ENCODE measurements at places on chromosomes 13 and 19.
A peak's percentile ranks its signal among the peaks of the same experiment; 100 is the strongest.

- DNase-seq: no peak
Observed at GRCh38 chr19:49954933-49955332, 6.0 kb downstream of the SIGLEC11 start.

GRCh38 chr13:48712141-48712540, 58.4 kb downstream of the CYSLTR2 start:
- DNase-seq: no peak

GRCh38 chr19:49165865-49166301, 8.3 kb downstream of the TRPM4 start:
- no peak for DNase-seq

- DNase-seq: no peak
Observed at GRCh38 chr19:39436350-39436716, 584 bp upstream of the RPS16 start.

DNA sequence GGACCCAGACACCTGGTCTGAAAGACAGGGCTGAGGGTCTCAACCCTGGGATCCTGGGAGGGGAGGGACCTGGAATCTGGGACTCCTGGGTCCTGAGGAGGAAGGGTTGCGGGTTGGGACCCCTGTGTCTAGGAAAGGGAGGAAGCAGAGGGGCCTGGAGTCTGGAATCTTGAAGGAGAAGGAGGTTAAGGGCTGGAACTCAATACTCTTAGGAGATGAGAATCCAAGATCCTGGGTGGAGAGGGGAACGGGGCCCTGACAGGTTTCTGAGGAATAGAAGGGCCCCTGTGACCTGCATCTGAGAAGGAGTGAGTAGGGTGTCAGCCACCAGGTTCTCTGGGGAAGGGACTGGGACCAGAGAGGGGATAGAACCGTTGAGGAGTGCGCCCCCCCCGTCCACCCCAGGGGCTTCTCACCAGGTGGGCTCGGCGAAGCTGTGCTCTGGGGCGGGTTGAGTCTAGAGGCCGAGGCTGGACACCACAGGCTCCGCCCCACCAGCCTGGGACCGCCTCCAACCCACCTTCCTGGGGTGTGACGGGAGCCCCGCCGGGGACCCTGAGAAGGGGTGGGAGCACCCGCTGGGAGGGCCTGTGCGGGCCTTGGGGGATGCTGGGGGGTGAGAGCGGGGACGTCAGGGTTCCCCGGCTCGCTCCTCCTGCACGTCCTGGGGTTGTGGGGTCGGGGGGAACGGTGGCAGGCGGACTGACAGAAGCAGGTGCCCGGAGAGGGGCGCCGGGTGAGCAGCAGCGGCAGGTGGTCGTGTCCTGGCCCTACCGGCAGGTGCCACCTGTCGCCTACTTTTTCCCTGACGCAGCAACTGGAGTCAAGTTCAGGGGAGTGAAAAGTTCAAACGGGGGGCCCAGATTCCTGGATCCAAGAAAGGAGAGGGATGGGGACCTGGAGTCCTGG, at the start of gene MAMSTR:
MAMSTR (minus strand) TSS at position 463 of the 909 bp plus-strand sequence. CDS start 694 bp downstream, outside the sequence.
- DNase-seq: no peak

GRCh38 chr13:98026457-98026857, 73.0 kb downstream of the IPO5 start:
- DNase-seq: no peak

DNA sequence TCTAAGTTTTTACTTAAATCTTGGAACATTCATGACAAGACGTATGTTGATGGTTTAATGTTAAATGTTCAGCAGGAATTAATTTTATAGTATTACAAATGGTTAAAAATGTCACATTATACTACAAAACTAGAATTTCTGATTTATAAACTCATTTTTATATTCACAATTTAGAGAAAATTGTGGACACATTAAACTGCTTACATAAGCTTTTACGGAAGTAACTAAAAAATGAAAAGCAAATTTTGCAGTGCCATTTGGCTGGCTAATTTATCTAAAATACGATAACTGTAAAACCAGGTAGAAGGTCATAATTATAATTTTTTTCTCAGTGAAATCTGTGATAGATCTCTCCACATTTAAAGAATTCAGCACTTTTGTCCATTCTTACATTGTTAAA, 190.2 kb upstream of the GPC6 start:
- DNase-seq: no peak

GRCh38 chr13:54033323-54033861, 1004.8 kb downstream of the OLFM4 start:
- no peak for DNase-seq

GRCh38 chr19:937259-937694, 11.4 kb downstream of the ARID3A start:
- peak; percentile 48 for DNase-seq

GRCh38 chr13:55553701-55554100, 1587.0 kb upstream of the PRR20A start:
- DNase-seq: no peak

- peak; percentile 37 for DNase-seq
Observed at GRCh38 chr13:21849323-21849722, 178.4 kb downstream of the FGF9 start.

DNA sequence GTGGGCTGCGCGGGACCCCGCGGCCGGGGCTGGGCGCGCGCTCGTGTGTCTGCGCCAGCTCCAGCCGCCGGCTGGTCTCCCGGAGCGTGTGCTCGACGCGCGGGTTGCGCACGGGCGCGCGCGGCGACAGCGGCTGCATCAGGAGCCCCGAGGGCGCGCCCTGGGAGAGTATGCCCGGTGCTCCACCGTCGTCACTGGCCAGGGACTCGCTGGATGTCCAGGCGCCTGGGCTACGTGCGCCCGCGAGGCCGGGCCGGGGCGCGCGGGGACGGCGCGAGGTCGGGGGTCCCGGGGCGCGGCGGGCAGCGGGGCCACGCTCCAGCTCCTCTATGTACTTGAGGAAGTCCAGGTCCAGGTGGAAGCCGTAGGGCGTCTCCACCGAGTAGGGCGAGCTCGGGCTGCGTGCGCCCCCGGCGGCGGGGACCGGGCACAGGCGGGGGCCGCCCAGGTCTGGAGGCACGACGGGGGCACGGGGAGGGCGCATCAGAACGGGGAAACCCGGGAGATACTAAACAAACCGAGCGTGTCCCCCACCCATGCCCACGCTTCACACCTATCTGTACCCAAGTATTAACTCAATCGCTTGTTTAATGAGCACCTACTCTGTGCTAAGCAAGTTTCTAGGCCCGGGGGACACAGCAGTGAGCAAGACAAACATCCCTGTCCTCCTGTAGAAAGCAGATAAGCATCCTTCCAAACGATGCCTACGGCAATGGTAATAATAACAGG, 7.6 kb downstream of the KANK3 start:
- no peak for DNase-seq

- no peak for DNase-seq
Observed at GRCh38 chr13:114032126-114032799, 58.4 kb upstream of the C13orf46 start.

- DNase-seq: no peak
Observed at GRCh38 chr13:100063333-100063732, 25.6 kb upstream of the PCCA start.

GRCh38 chr19:1837625-1838105, 10.6 kb downstream of the REXO1 start:
- peak; percentile 47 for DNase-seq

DNA sequence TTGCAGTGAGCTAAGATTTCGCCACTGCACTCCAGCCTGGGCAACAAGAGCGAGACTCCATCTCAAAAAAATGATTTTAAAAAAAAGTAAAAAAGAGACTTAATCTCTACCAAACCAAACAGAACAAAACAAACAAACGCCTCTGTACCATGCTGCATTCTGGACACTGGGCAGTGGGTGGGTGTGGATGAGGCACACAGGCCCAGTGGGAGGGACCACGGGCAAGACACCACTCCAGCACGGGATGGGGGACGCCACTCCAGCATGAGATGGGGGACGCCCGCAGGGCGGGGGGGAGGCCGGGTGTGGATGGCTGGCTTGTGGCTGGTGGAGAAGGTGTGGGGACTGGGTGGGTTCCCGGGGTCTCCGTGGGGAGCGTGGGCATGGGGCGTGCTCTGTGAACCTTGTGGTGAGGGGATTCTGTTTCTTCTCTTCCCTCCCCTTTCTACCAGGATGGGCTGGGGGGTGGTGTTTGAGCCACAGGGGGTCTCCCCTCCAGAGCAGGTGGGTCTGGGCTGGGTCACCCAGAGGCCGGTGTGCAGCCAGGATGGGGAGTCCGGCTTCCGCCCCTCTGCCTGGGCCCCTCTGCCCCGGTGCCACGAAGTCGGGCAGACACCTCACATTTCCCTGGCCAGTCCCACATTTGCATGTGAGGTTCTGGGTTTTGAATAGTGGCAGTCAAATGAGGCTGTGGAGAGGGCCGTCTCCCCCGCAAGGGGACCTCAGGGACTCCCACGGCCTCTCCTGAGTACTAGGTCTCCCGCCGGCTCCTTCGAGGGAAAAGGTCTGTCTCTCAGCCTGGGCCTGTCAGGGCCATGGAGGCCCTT, 23.9 kb upstream of the MATK start:
- no peak for DNase-seq

DNA sequence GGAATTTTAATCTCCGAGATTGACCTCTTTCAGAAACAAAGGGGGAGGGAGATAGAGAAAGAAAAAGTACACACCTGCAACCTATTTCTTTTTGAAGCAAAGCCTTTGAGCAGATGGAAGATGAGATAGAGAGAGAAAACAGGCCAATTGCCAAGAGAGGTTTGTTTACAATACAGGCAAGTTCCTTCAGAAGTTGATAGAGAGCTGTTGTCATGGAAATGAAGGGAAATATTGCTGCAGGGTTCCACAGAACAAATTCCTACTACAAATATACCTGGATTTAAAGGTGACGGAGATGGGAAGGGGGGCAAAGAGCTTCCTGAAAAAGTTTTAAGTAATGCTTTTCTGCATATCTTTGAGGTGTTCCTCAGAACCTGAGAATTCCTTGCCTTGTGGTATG, 388.4 kb downstream of the NDFIP2 start:
- DNase-seq: no peak

GRCh38 chr13:110331362-110331761, 24.3 kb downstream of the COL4A2 start:
- DNase-seq: no peak

- no peak for DNase-seq
Observed at GRCh38 chr19:3131168-3131567, 4.7 kb upstream of the GNA15 start.

GRCh38 chr13:29619995-29620394, 24.5 kb upstream of the SLC7A1 start:
- DNase-seq: no peak

- DNase-seq: peak; percentile 64
Observed at GRCh38 chr19:56080669-56081401, 40.3 kb downstream of the ZNF787 start.

- DNase-seq: peak; percentile 88
Observed at GRCh38 chr19:10603084-10603872, 16.2 kb upstream of the AP1M2 start.

DNA sequence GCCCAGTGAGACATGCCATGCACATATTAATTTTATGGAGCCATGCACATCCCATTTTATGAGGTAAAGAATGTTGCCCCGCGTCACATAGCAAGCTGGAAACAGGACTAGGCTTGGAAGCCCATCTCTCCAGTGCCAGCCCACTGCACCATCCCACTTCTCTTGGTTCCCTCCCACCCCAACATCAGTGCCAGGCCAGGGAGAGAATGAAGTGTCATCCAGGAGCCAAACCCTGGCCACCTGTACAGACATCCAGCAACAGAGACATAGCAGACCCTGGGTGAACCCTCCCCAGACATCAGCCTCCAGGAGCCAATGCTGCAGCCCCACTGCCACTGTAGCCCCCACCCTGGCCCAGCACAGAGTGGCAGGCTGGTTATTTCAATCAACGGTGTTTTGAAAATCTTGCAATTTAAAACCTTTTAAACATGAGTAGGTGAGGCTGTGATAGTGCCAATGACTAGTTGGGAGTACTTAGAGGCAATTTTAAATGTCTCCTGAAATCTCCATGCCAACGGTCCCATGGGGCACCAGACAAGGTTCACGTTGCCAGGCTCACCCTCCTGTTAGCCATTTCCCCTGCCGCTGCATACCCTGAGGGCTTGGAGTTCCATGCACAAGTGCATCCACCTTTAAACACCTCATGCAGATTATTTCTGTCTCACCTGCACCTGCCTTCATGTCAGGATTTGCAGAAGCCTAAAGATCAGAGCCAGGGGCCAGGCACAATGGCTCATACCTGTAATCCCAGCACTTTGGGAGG, 34.7 kb downstream of the VSTM2B start:
- DNase-seq: no peak

DNA sequence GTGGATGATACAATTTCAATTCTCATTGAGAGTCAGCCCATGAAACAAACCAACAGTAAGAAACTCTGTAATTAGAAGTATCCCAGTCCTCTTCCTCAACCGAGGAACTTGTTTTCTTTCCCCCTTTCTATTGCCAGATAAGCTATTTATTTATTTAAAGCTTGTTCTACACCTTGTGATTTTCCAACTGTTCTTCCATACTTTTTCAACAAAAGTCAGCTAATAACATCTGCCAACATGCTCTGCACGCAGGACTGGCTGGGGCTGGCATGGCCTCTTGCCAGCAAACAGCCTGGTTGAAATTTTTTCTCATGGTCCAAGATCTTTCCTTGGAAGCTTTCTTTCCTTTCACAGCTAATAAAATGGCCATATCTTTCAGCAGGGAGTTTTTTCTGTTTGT, 2.9 kb upstream of the IRS2 start:
- no peak for DNase-seq

GRCh38 chr19:49315111-49315510, 9.9 kb downstream of the SLC6A16 start:
- no peak for DNase-seq

GRCh38 chr13:22945321-22946226, 235.2 kb upstream of the SGCG start:
- no peak for DNase-seq

DNA sequence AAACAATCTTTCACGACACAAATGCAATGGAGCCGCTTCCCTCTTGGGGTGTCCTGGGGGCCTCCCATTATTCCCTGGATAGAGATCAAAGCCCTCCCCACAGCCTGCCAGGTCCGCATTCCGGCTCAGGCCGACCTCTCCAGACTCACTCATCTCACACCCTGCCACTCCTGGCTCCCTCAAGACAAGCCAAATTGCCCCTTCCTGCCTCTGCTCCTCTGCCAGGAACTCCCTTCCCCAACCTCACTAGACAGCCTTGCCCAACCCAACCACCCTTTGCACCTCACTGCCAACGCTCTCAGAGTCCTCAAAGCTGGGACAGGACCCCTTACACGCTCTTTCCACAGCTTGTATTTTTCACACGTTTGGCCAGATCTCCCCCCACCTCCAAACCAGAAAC, 1.5 kb downstream of the ABHD17A start:
- DNase-seq: no peak

- DNase-seq: no peak
Observed at GRCh38 chr19:37914908-37915307, 7.9 kb downstream of the SIPA1L3 start.

GRCh38 chr19:52533901-52534300, 6.4 kb downstream of the ZNF808 start:
- no peak for DNase-seq

- DNase-seq: no peak
Observed at GRCh38 chr13:45320876-45321629, 19.9 kb downstream of the TPT1 start.

DNA sequence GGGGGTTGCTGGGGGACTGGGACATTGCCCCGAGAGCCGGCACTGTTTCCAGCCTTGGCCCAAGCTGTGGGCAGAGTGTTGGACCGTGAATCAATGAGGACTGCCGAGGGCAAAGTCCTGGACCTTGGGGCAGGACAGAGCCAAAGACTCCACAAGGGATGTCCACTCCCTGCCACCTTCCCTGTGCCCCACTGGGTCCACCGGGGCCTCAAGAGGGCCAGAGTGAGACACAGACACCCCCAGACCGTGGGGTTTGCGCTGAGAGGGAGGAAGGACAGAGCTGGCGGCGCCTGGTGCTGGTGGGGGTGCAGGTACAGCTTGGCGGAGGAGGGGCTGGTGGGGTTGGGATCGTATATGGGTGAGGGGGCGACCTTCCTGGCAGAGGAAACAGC, 11.8 kb downstream of the MAST3 start:
- DNase-seq: no peak
